ENCODE measurements at places on chromosomes 16 and 17.

GRCh38 chr16:15855704-15856003, 1.2 kb downstream of the MYH11 start:
- H3K4me3 ChIP-seq, result peak overlapping the region; percentile 57
- peaks cover 22% of the 10 kb centered on the region for H3K27me3 ChIP-seq
- H3K36me3 ChIP-seq, result no peaks in the 10 kb centered on the region
- no peak overlapping the region for H3K27ac ChIP-seq

DNA sequence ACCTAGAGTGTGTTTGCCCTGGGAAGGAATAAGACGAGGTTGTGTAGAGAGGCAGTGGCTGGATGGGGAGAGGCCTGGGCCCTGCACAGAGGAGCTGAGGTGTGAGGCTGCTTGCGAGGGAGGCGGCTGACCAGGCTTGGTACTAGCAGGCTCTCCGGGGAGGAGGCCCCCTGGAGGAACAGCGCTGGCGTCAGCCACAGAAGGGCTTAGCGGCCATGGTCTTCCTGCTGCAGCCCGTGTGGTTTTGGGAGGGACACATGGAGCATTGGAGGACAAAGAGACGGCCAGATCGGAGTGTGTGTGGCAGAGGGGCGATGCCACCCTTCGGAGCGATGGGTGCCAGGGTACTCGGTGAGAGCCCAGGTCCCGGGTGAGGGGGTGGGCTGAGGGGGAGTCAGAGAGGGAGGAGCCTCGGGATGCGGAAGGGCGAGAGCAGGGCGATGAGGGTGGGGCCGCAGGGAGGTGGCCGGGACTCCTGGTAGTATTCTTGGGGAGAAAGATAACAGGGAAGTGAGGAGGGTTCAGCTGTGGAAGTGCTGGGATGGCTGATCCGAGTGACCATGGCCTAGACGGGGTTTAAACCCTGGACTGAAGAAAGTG, 8.3 kb downstream of the BANP start:
- peak overlapping the region; percentile 94 for H3K27ac ChIP-seq
- H3K4me1 ChIP-seq, result peaks cover 89% of the 10 kb centered on the region
- peak overlapping the region; percentile 77 for H3K4me3 ChIP-seq
- H3K36me3 ChIP-seq, result peaks cover 25% of the 10 kb centered on the region
- H3K27me3 ChIP-seq, result no peaks in the 10 kb centered on the region

DNA sequence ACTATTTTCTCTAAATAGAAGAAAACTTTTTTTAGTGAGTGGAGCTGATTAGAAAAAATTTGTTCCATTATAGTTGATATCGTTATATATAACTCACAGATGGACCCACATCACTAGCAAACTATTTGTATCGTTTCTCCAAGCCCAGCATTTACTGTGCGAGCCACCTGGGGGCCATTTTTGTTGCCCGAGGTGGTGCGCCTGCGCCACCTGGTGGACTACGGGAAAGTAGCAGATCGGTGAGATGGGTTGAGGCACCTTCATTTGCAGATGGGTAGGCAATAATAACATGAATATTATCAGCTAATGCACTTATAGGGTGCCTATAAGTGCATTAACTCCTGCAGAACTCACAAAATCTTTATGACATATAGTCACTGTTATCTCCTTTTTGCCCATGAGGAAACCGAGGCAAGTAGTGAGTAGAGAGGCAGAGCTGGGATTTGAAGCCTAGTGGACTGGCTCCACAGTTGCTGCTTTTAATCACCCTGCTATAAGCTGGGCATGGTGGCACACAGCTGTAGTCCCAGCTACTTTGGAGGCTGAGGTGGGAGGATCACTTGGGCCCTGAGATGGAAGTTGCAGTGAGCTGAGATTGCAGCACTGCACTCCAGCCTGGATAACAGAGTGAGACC, 23.2 kb upstream of the NTN1 start:
- no peaks in the 10 kb centered on the region for H3K36me3 ChIP-seq
- peaks cover 24% of the 10 kb centered on the region for H3K4me1 ChIP-seq
- peak; percentile 77 for ATAC-seq
- H3K27me3 ChIP-seq, result peaks cover 8% of the 10 kb centered on the region
- no peak overlapping the region for H3K27ac ChIP-seq
- no peak overlapping the region for H3K4me3 ChIP-seq

GRCh38 chr16:8063159-8063558, 527.2 kb downstream of the TMEM114 start:
- no peaks in the 10 kb centered on the region for H3K4me1 ChIP-seq
- H3K4me3 ChIP-seq, result no peak overlapping the region
- H3K27ac ChIP-seq, result no peak overlapping the region
- ATAC-seq, result no peak
- H3K36me3 ChIP-seq, result no peaks in the 10 kb centered on the region

DNA sequence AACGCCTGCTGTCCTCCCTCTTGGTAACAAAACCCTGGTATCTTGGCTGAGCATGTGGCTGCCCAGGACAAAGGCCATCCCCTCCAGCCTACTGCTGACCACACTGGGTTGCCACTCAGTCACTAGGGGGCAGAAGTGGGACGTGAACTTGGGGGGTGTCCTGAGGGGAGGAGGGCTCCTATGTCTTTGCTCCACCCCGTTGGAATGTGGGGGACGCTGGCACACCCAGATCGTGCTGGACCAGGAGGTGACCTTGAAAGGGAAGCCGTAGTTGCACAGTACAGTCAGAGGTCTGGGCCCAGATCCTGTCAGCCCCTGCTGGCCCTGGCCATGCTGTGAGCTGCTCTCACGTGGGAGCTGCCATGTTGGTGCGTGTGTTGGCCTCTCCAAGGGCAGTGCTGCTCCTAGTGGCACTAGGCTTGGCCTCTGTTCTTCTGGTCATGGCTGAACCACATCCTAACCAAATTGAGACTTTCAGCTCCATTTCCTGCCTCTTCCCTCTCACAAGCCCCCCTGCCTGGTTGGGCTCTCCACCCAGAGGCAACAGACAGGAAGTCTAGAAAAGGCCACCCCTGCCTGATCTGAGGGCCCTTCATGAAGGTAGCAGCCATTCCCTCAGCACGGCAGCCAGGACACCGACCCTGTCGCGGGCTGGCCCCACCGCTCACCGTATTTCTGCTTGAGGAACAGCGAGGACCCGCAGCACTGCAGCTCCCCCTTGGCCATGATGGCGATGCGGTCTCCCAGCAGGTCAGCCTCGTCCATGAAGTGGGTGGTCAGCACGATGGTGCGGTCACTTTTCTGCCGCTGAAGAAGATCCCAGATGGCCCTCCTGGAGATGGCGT, 29.0 kb upstream of the RNPS1 start:
- H3K4me3 ChIP-seq, result no peak overlapping the region
- peaks cover 4% of the 10 kb centered on the region for H3K4me1 ChIP-seq
- H3K27me3 ChIP-seq, result no peaks in the 10 kb centered on the region
- H3K36me3 ChIP-seq, result no peaks in the 10 kb centered on the region
